Suppressor macrophage (primary cell): ENCODE measurements at places on chromosomes 5 and 9.

- DNase-seq: no peak
Observed at GRCh38 chr9:93280661-93281259, 96.8 kb downstream of the WNK2 start.

DNA sequence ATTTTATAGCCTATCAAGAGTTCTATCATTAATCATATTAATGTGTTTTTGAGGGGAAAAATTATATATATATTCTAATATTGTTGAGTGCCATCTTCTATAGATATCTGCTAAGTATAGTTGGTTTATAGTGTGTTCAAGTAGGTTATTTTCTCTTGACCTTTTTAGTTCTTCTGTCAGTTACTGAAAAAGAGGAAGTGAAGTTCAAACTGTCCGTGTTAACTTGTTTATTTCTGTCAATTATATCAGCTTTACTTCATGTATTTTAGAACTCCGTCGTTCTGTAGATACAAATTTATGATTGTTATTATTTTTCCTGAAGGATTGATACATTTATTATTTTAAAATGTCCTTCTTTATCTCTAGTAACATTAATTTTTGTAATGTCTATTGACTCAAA, 1209.1 kb downstream of the CDH12 start:
- no peak for DNase-seq

- DNase-seq: no peak
Observed at GRCh38 chr5:35593338-35593737, 24.3 kb upstream of the SPEF2 start.

DNA sequence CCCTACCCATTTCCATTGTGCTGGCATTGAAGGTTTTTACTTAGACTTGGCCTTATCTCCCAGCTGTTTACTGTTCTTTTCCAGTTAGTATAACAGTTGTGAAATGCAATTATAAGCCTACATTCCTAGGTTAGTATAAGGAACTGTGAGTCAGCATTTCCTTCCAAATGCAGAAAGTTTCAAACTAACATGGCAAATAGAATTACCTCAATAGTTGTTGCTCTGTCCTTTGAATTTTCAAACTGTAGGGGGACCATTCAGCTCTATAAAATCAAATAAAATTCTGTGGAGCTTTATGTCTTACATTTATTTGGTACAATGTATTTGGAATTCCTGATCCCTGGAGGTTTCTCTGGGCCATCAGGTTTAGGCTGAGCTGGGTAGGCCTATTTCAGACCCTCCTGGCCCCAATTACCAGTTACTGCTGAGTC, 47.2 kb downstream of the ARHGEF28 start:
- DNase-seq: no peak

DNA sequence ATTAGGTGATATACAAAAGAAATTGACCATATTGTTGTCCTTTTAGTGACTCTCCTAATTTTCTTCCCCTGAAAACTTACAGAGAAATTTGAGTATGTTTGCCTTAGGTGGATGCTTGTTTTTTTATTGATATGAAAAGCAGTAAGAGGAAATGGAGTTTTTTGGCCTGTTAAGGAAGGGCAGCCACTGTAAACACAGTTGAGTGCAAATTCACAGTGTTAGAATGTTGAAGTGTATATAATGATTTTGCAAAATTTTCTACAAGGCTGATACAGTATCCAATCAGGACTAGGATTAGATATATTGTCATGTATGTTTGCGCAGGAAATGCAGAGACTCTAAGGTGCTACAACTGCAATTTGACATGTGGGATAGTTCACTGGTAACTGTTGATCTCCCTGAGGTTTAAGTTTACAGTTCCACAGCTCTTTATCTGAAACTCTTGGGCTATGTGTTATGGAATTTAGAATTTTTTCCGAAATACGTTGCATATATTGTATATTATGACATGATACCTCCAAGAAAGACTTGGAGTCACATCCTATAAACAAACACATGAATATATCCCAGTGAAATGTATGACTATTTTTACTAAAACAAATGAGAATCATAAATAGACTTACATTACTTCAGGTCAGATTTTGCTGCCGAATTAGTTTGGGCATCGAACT, 62.5 kb downstream of the FXN start:
- DNase-seq: no peak
